NCI-H1436 treated with DMSO at 0.1 percent for 48 hours (cell line): ENCODE measurements at places on chromosomes 3 and 15.

- no peak for DNase-seq
These were observed 20.7 kb upstream of the PPP2R3A start for GRCh38 chr3:135944831-135945230.

GRCh38 chr3:11543948-11544387 lies 99.7 kb downstream of the VGLL4 start:
- DNase-seq: no peak

GRCh38 chr3:48707157-48707556 lies 9.9 kb downstream of the IP6K2 start:
- DNase-seq: no peak

DNA sequence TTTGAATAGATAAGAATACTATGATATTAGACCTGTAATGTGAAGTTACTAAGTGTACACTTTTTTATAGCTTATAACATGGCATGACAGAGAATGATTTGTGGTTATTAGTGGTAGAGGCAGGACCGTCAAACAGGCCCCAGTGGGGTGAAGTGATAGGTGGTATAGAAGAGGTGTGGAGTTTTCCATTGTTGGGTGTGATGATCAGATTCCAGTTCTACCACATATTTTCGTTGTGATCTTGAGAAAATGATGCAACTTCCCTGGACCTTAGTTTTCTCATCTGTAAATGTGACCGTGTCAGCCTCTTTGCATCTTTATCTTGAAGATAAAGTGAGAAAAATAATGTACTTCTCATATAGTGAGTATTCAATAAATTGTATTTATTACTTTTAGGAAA lies 30.3 kb upstream of the UTS2B start:
- no peak for DNase-seq

DNA sequence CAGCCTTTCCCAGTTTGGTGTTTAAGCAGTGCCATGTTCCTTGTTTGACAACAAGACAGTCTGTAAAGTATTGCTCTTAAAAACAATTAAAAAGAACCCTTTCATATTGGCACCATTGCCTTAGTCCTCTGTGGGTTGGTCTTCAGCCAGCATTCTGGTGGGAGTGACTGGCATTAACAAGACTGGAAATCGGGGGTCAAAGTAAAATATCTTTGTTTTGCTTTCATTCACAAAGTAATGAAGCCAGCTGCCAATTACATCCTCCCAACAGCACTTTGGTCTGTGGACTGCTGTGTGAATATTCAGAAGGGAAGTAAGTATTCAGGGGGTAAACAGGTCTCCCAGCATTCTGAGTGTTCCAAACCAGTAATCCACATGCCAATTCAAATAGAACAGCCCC lies 8.3 kb upstream of the VILL start:
- DNase-seq: no peak

- DNase-seq: no peak
These were observed 146.2 kb upstream of the PTPRG start for GRCh38 chr3:61415201-61415600.

DNA sequence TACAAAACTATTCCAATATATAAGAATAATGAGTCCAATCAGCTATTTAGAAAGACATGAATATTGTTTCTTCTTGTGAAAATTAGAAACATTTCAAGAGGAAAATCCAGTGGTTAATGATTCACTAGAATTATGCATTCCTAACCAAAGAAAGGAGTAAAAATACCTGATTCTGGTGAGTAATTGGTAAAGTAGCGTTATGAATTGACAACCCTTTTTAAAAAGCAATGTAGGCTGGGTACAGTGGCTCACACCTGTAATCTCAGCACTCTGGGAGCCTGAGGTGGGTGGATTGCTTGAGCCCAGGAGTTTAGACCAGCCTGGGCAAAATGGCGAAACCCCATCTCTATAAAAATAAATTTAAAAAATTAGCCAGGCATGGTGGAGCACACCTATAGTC lies 43.3 kb downstream of the TOPAZ1 start:
- DNase-seq: no peak

- DNase-seq: no peak
These were observed 69.6 kb downstream of the ASB7 start for GRCh38 chr15:100671858-100672543.

- DNase-seq: no peak
These were observed 56.8 kb downstream of the SNRK start for GRCh38 chr3:43343185-43343584.

- DNase-seq: no peak
These were observed 203.7 kb upstream of the UMPS start for GRCh38 chr3:124526601-124527000.
